ENCODE measurements at places on chromosomes 6 and 20. TPM values are rescaled to one million over a fixed set of nuclear protein-coding genes. Genes with fewer than 3 reads are reported as not detected.

Gene EYA4
- polyA plus RNA-seq: 15.3 TPM

Gene HLA-DQB2
- polyA plus RNA-seq: 2.9 TPM

Gene PRSS35
- polyA plus RNA-seq: 44.3 TPM

Gene CYP21A2
- 0.55 TPM for polyA plus RNA-seq

Gene APOM
- polyA plus RNA-seq: 95.0 TPM

Gene ANKRD66
- not detected for polyA plus RNA-seq

Gene PRKN
- polyA plus RNA-seq: 7.7 TPM

Gene CLPSL2
- not detected for polyA plus RNA-seq

Gene KIAA1755
- polyA plus RNA-seq: 2.1 TPM

Gene DEF6
- 3.4 TPM for polyA plus RNA-seq

Gene CABLES2
- polyA plus RNA-seq: 10.0 TPM

Gene BPIFA1
- not detected for polyA plus RNA-seq

Gene ZBTB46
- 16.7 TPM for polyA plus RNA-seq

Gene NNAT
- 90.1 TPM for polyA plus RNA-seq

Gene MKKS
- 37.7 TPM for polyA plus RNA-seq

Gene PTCHD4
- polyA plus RNA-seq: 1.8 TPM

Gene BMP6
- 6.8 TPM for polyA plus RNA-seq

Gene SLC16A10
- polyA plus RNA-seq: 34.1 TPM

Gene GPLD1
- polyA plus RNA-seq: 5.3 TPM

Gene DEFB124
- polyA plus RNA-seq: 0.48 TPM

Gene ENPP5
- 20.1 TPM for polyA plus RNA-seq

Gene CCN5
- 0.28 TPM for polyA plus RNA-seq

Gene PACRG
- 20.2 TPM for polyA plus RNA-seq

Gene SIRPB1
- polyA plus RNA-seq: 0.30 TPM

Gene NKAIN2
- 20.6 TPM for polyA plus RNA-seq

Gene MAP1LC3A
- 14.2 TPM for polyA plus RNA-seq

Gene GPR6
- polyA plus RNA-seq: not detected

Gene HLA-DQA1
- 3.3 TPM for polyA plus RNA-seq

Gene SYCP2
- 10.7 TPM for polyA plus RNA-seq

Gene SOBP
- polyA plus RNA-seq: 14.8 TPM

Gene TCEA2
- polyA plus RNA-seq: 74.7 TPM

Gene PGC
- polyA plus RNA-seq: not detected

Gene SALL4
- 16.3 TPM for polyA plus RNA-seq

Gene ZNF335
- 14.4 TPM for polyA plus RNA-seq

Gene SNAP91
- 0.60 TPM for polyA plus RNA-seq

Gene CLDN20
- 3.3 TPM for polyA plus RNA-seq

Gene PCMTD2
- polyA plus RNA-seq: 211 TPM

Gene ATP9A
- 62.4 TPM for polyA plus RNA-seq

Gene VSTM2L
- polyA plus RNA-seq: 0.76 TPM

Gene ANKRD60
- not detected for polyA plus RNA-seq

Gene KHDC1L
- polyA plus RNA-seq: 0.62 TPM

Gene ADISSP
- 18.9 TPM for polyA plus RNA-seq

Gene KCNK16
- not detected for polyA plus RNA-seq

Gene SLC23A2
- polyA plus RNA-seq: 25.9 TPM

Gene KPNA5
- 22.6 TPM for polyA plus RNA-seq

Gene SCRT2
- not detected for polyA plus RNA-seq

Gene BPIFB2
- polyA plus RNA-seq: not detected

Gene PTCRA
- not detected for polyA plus RNA-seq

Gene SDHAF4
- polyA plus RNA-seq: 22.8 TPM

Gene ADTRP
- 1.2 TPM for polyA plus RNA-seq

Measured in left kidney (tissue), 8 donors.